ENCODE measurements at places on chromosomes 1 and 21. TPM values are rescaled to one million over a fixed set of nuclear protein-coding genes. Genes with fewer than 3 reads are reported as not detected.

DNA sequence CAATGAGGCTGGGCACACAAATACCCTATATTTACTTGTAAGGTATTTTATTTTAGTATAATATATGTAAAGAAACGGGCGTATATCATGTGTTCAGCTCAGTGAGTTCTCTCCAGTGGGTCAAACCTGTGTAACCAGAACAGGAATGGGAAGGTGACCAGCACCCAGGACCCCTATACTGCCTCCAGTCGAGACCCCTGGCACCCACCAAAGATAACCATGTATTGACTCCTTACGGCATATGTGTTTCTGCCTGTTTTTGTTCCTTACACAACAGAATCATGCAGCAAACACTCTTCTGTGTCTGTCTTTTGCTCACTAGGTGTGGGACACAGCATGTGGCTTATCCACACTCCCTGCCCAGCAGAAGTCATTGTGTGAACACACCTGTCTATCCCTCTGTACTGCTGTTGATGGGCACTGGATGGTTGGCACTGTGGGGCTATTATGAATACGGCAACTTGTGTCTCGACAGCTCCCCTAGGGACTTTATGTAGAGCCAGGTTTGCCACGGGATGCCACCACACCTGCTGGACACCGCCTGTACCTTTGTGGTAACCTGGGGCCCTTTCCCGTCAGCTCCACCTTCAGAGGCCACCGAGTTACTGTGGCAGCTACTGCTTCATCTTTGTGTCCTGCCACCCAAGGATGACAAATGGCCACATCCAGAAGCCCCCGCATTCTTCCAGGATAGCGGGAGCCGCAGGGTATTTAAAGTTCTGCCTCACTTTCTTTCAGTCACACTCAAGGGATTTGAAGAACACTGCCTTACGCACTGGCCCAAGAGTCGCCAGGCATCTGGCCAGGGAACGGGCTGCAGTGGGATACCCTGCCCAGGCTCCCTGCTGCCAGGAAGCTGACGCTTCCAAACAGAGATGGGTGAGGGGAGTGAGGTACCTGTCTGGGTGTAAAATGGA lies 23.5 kb upstream of the C2CD2 start:
- H3K4me1 ChIP-seq = peaks cover 7% of the 10 kb centered on the region
- H3K27ac ChIP-seq = no peak overlapping the region
- no peaks in the 10 kb centered on the region for H3K27me3 ChIP-seq
- no peak for DNase-seq
- H3K36me3 ChIP-seq = no peaks in the 10 kb centered on the region
- no peak overlapping the region for H3K4me3 ChIP-seq

DNA sequence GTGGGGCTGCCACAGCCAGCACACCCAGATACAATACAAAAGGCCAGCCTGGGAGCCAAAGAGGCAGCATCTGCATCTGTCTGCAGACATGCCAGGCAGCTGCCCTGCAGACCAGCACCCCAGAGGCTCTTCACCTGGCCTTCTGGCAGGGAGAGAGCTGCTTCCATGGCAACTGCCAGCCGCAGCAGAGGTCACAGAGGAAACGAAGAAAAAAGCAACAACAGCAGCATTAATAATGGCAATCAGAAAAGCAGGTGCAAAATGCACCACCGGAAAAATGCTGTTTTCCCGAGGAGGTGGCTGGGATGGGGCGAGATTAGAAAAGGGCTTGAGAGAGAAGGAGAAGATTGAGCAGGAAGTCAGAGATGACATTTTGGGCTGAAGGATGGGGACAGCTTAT lies 309.5 kb downstream of the PCP4 start:
- DNase-seq = no peak
- H3K4me1 ChIP-seq = no peaks in the 10 kb centered on the region
- H3K36me3 ChIP-seq = no peaks in the 10 kb centered on the region
- no peaks in the 10 kb centered on the region for H3K27me3 ChIP-seq
- H3K4me3 ChIP-seq = no peak overlapping the region

DNA sequence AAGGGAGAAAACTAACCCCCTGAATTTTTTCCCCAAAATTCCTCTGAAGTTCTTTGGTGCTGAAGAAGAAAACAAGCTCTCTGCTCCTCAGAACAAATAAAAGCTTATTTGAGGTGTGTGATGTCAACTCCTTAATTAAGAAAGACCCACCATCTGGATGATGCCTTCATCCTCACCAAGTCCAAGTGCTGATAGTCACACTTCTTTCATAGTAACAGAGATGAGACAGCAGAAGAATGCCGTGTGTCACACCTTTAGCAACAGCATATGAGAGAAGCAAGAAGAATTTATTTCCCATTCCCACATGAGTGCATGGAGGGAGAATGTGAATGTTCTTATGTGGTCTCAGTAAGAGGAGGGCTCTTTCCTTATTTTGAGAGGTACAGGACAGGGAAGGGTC lies 91.2 kb downstream of the TGFB2 start:
- no peak overlapping the region for H3K27ac ChIP-seq
- no peak overlapping the region for H3K4me3 ChIP-seq
- no peak for DNase-seq
- no peaks in the 10 kb centered on the region for H3K4me1 ChIP-seq
- no peaks in the 10 kb centered on the region for H3K36me3 ChIP-seq

DNA sequence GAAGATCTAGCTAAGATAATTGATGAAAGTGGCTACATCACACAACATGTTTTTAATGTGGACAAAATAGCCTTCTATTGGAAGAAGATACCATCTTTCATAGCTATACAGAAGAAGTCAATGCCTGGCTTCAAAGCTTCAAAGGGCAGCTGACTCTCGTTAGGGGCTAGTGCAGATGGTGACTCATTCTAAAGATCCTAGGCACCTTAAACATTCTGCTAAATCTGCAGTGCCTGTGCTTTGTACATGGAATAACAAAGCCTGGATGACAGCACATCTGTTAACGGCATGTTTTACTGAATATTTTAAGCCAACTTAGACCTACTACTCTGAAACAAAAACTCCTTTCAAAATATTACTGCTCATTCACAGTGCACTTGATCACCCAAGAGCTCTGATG lies 65.6 kb upstream of the USP24 start:
- no peaks in the 10 kb centered on the region for H3K36me3 ChIP-seq
- H3K27ac ChIP-seq = no peak overlapping the region
- no peak overlapping the region for H3K4me3 ChIP-seq
- no peak for DNase-seq
- no peaks in the 10 kb centered on the region for H3K27me3 ChIP-seq

DNA sequence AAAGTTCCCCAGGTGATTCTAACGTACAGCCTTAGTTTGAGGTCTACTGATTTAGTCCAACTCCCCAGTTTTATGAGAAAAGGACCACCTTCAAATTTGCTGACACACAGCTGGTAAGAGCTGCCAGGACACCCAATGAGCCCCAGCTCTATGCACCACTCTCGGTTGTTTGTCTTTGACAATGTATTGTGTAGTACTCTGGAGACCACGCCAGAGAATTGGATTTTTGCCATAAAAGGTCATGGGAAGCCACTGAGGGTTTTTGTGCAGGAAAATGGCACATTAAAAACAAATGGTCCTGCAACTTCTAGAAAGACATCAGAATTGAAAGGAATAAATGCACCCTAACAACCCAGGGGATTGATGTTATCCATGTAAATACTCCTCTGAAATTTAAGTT lies 7.1 kb upstream of the IER5 start:
- no peak overlapping the region for H3K27ac ChIP-seq
- H3K4me3 ChIP-seq = no peak overlapping the region
- no peaks in the 10 kb centered on the region for H3K36me3 ChIP-seq
- peaks cover 38% of the 10 kb centered on the region for H3K4me1 ChIP-seq

DNA sequence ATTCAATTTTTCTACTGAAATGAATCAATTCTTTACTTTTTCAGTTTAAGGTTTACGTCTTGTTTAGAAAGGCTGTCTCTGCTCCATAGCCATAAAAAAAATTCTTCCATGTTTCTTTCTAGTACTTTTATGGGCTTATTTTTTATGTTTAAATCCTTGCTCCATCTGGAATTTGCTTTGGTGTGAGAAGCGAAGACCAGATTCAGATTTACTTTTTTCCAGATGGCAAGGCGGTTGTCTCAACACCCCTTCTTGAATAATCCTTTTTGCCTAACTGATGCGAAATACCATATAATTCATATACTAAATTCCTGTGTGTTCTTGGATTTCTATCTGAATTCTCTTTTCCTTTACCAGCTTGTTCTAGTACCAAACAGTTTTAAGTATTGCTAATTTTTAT lies 101.5 kb downstream of the C1orf94 start:
- no peak overlapping the region for H3K27ac ChIP-seq
- no peaks in the 10 kb centered on the region for H3K4me1 ChIP-seq
- no peaks in the 10 kb centered on the region for H3K36me3 ChIP-seq
- H3K27me3 ChIP-seq = no peaks in the 10 kb centered on the region
- DNase-seq = no peak
- H3K4me3 ChIP-seq = no peak overlapping the region

RHCE gene
- total RNA-seq = 0.18 TPM

TTC22 gene
- 4.2 TPM for total RNA-seq

All from GM12878 (cell line).